Smooth muscle cell of the umbilical artery (primary cell): ENCODE measurements at places on chromosomes 1 and 21. TPM values are rescaled to one million over a fixed set of nuclear protein-coding genes. Genes with fewer than 3 reads are reported as not detected.

CHI3L1 gene
- total RNA-seq = 2.4 and 339 TPM in 2 replicates

SPATA1 gene
- total RNA-seq = 0.59 TPM in 1 of 2 replicates, not detected in the other

GUCA2B gene
- not detected in 2 replicates for total RNA-seq

ZBTB37 gene
- 8.3 and 10.8 TPM in 2 replicates for total RNA-seq

AKIRIN1 gene
- total RNA-seq = 56.4 and 82.3 TPM in 2 replicates

HSD11B1 gene
- 1.2 and 41.6 TPM in 2 replicates for total RNA-seq

HENMT1 gene
- 2.1 and 3.0 TPM in 2 replicates for total RNA-seq
